Fibroblast of skin of right biceps (primary cell): ENCODE measurements at places on chromosomes 13 and 19.

DNA sequence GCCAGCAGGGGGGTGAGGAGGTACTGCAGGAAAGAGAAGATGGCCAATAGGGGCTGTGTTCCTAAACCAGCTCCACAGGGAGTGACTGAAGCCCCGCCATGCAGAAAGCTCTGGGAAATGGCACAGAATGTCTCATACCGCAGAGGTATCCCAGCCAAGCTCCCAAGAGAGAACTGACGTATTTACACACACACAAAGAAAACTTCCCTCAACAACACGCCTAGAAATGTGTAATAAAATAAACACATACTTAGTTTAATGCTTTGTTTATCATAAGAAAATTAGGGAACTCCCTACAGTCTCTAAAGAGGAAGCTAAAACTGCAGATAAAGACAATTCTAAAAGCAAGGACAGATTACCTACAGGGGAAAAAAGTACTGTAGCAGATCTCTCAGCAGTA lies 40.0 kb downstream of the ESD start:
- no peak for DNase-seq

DNA sequence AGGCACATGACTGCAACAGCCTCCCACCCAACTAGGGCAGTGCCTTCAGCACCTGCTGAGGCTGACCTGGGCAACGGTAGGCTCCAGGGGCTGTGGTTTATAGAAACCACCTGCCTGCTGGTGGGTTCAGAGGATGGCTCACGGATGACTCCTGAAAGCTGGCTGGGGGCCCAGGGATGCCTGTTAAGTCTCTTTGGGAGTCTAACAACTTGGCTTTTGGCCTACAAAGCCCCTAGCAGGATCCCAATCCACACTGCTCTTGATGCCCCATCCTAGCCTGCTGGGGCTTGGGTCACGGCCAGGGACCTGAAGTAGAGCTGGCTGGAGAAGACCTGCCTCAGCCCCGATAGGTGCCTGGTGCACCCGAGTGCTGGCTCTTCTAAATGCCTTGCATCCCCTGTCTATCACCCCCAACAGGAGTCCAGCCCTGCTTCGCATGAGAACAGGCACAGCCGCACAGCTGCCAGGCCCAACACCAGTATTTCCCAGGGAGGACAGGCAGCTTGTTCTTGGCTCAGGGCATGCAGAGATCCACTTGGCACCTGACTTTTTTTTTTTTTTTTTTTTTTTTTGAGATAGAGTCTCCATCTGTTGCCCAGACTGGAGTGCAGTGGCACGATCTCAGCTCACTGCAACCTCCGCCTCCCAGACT lies 9.1 kb upstream of the EPHX3 start:
- no peak for DNase-seq

- no peak for DNase-seq
These were observed 930 bp downstream of the ZNF136 start for GRCh38 chr19:12163826-12164225.

GRCh38 chr13:31134039-31134711 lies 27.5 kb downstream of the HSPH1 start:
- DNase-seq: no peak

GRCh38 chr19:2807379-2808128 lies 12.1 kb upstream of the ZNF554 start:
- DNase-seq: no peak

DNA sequence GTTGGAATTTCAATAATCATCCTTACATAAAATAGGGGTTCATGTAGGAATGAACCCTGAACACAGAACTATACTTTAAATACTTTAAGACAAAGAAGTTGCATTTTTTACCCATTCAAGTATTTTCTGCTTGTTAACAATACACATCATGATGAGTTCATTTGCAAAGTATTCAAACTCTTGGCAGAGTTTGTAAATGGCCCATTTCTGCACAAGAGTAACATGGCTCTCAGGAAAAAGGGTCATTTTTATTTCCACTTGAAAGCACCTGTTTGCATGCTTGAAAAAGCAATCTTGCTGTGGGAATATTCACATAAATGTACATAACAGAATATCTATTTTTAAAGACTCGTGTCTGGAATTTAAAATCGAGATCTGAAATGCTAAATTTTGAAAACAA lies 18.1 kb downstream of the ESD start:
- DNase-seq: peak; percentile 28

DNA sequence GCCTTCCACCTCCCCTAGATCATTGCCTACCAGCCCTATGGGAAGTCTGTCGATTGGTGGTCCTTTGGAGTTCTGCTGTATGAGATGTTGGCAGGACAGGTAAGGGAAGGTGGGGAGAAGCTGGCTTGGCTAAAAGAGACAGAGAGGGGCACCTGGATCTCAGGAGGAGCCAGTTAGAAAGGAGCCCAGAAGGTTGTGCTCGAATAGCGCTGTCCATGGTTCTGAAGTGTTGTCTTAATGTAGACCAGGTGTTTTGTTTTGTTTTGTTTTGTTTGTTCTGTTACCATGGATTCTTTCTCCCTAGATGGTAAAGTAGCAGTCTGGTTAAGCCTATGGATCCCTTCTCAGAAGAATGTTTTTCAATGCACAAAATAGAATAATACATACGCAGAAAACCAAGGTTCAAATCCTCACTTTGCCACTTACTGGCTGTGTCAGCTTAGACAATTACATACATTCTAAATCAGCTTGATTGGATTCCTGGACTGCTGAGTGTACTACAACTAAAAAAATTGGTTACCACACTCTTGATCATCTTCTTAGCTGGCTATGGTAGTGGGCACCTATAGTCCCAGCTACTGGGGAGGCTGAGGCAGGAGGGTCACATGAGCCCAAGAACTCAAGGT lies 5.9 kb upstream of the CACNG7 start:
- peak; percentile 38 for DNase-seq

- DNase-seq: peak; percentile 47
These were observed 568 bp downstream of the ATP11A start for GRCh38 chr13:112690283-112690929.

- no peak for DNase-seq
These were observed 64.6 kb downstream of the TSHZ3 start for GRCh38 chr19:31284621-31285020.

DNA sequence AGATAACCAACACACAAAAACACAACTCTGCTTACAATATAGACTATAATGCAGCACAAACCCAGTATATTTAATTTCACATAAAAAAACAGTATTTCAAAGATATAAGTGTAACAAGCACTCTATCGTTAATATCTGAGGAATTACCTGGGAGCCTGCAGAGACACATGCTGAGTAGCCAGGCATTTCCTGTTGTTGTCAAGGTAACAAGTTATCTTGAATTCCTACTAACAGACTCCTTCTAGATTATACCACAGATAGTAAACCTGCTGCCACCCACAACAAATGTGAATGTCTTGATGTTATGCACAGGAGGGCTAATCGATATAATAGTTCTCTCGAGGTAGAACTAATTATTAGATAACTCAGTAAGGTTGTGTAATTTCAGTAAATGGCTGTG lies 826.0 kb upstream of the PRR20A start:
- no peak for DNase-seq

DNA sequence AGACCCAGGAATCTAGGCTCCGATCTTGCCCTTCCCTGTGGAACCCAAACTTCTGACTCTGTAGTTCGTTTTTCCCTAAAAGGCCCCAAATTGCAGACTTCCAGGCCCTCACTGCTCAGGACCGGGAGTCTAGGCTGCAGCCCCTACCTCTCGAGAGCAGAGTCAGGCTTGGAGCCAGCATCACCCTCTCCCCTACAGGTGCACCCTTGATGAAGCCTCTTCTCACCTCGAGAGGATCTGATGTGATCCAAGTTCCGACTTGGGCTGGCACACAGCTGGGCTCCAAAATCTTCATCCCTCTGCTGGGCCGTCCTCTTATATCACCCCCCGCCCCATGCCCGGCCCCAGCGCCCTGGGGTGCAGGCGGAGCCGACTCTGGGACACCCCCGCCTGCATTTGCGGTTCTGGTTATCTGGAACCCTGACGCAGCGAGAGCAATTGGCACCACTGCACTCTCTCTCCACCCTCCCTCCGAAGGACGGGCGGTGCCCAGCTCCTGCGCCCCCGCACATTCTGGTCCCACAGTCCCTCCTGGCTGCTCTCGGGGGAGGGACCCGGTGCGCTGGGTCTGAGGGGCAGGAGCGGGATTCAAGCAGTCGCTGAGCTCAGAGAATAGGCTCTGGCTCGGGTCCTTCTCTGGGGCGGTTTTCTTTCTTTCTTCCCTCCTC lies at the start of gene KLK7:
Gene KLK7 (minus strand): TSS at position 293 of the 668 bp plus-strand sequence. CDS start 1,518 bp downstream, outside the sequence.
- DNase-seq: no peak

DNA sequence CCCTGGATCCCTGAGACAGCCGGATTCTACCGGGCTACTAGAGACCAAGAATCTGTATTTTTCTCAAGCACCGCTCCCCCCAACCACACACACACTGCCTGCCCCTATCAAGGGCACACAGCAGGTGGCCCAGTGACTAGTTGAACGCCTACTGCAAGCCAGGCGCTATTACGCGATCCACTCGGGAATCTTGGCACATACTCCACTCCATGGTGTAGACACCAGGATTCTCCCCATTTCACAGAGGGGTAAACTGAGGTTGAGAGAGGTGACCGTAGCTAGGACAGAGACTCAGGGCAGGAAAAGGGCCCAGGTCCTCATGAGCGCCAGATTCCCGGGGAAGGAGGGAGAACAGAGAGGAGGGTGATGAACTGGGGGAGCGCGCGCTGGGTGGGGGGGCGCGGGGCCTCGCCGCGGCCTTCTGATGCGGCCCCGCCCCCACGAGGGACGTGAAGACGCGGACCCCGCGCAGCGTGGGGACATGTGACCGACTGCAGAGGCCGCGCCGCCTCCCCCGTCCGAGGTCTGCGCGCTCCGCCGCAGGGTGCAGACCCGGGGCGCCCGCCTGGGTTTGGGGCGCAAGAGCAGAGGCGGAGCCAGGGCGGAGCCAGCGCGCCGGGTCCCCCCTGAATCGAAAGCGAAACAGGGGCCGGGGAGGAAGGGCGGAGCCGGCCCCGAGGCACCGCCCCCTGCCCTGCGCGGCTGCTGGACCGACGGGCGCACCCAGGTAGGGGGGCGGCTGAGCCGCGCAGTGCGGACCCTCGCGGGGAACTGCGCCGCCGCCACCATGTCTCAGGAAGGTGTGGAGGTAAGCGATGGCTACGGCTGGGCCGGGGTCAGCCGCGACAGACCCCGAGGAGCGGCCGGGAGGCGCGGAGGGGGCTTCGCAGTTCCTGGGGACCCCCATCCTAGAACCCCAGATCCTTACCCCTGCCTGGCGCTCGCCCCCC lies at the start of gene SHFL:
Gene SHFL (plus strand): TSS at position 677 of the 950 bp plus-strand sequence. CDS start 111 bp downstream, at position 788.
- DNase-seq: peak; percentile 60
